ENCODE measurements at places on chromosomes 12 and 14.

DNA sequence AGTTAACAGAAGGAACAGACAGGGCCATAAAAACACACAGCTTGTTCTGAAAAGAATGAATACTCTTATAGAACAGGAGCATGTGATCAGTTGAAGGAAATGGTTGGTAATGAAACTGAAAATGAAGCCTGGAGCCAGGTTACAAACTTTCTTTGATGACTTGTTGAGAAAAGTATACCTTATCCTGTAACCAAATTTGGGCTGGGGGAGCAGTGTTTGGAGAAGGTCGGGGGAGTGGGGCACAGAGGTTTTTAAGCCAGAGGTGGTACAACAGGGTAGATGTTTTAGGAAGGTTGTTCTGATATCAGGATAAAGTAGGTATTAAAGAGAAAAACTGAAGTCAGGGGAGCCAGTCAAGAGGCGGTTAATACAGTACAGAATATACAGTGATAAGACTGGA lies 8.2 kb downstream of the GOLT1B start:
- peak; percentile 45 for DNase-seq

DNA sequence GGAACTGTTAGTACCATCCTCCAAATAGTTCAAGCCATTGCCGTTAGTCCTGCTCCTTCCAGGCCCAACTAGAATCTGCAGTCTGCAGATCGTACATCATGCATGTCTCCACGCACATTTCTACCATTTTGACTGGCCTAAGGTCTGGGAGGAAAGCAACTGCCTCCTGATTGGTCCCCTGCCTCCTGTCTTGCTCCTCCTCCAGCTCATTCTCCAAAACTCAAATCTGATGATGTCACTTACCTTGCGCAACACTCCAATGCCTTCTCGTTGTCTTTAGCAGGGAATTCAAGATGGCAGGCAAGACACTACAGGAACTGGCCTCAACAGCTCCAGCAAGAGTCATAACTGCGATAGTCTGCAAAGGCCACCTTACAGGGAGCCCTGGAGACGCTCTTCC lies 9.7 kb upstream of the HCAR1 start:
- no peak for DNase-seq

GRCh38 chr12:47991106-47992061 lies 12.9 kb downstream of the COL2A1 start:
- DNase-seq = no peak

DNA sequence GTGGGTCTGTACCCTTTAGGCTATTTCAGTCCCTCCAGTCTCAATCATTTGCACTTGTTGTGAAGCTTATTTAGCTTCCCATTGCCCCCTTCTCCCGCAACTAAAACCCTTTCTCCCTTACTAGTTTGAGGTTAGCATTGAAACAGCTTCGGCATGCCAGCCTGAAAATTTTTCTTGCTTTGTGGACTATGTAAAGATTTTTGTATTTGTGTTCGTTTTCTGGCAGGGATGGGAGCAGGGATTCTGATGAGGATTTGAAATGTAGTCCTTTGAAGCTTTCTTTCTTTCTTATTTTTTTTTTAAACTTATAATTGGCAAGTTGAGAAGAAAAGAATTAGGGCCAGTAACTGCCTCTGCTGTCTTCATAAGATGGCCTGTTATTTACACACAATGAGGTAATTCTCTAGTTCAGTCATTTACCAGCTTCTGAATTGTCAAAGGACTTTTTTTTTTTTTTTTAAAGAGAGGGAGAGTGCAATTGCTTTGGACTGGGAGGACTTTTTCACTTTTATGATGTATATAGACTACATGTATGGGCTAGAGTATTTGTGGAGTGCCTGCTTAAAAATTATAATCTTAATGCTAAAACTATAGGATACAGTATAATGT lies 29.0 kb downstream of the PALS1 start:
- DNase-seq = no peak

DNA sequence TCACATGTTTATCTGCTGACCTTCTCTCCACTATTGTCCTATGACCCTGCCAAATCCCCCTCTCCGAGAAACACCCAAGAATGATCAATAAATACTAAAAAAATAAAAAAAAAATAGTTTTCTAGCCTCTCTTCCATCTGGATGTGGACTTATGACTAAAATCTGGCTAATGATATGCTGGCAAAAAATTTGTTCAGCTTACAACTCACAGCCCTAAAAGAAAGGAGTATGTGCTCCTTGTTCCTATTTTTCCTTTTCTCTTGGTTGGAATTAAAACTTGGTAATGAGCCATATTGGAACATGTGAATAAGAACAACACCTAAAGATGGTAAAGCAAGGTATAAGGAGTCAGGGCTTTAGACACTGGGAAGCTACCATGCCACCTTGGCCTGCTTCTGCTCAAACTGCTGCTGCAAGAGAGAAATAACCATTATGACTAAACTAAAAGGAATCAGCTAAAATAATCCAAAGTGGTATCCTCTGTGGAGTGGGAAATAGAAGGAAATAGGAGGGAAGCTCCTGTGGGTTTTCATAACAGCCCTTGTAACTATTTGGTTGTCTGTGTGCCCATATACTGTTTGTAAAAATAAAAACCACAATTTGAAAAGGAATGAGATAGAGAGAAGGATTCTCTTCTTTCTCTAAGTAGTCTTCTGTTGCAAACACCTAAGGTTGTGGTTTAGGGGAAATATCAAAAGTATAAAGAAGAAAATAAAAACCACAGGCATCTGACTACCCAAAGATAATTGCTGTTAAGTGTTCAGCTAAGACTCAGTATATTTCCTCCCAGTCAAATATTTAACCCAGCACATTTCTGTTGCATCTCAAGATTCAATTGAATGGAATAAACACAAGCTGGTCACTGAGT lies 53.8 kb downstream of the SDR9C7 start:
- DNase-seq = no peak

GRCh38 chr12:116200812-116201211 lies 76.7 kb downstream of the MED13L start:
- DNase-seq = no peak

- no peak for DNase-seq
These were observed 42.4 kb downstream of the ITPR2 start for GRCh38 chr12:26790645-26790994.

GRCh38 chr14:79852950-79853744 lies 358.2 kb downstream of the DIO2 start:
- no peak for DNase-seq

GRCh38 chr12:1201886-1202285 lies 210.9 kb downstream of the ERC1 start:
- no peak for DNase-seq

- DNase-seq = no peak
These were observed 106.0 kb downstream of the PELI2 start for GRCh38 chr14:56224229-56224628.

- no peak for DNase-seq
These were observed 367.3 kb downstream of the ALG10 start for GRCh38 chr12:34389378-34390170.

- DNase-seq = no peak
These were observed at the start of gene REM2 for GRCh38 chr14:22883173-22883976. TSS of gene REM2 (plus strand) at chr14:22883222. CDS start at chr14:22883288, 66 bp downstream.

GRCh38 chr14:70663707-70664179 lies 22.0 kb downstream of the TTC9 start:
- no peak for DNase-seq

- no peak for DNase-seq
These were observed 922 bp downstream of the PTPRR start for GRCh38 chr12:70919597-70920035.

- peak; percentile 28 for DNase-seq
These were observed 279.7 kb upstream of the AMIGO2 start for GRCh38 chr12:47359310-47360092.

- DNase-seq = no peak
These were observed 15.5 kb upstream of the TAC3 start for GRCh38 chr12:57031789-57032188.

- DNase-seq = no peak
These were observed 2.6 kb upstream of the ANKLE2 start for GRCh38 chr12:132764231-132764630.

GRCh38 chr12:57454566-57455373 lies at the start of gene INHBE:
TSS of gene INHBE (plus strand) at chr12:57455307. CDS start at chr12:57455537, 230 bp downstream.
- no peak for DNase-seq

DNA sequence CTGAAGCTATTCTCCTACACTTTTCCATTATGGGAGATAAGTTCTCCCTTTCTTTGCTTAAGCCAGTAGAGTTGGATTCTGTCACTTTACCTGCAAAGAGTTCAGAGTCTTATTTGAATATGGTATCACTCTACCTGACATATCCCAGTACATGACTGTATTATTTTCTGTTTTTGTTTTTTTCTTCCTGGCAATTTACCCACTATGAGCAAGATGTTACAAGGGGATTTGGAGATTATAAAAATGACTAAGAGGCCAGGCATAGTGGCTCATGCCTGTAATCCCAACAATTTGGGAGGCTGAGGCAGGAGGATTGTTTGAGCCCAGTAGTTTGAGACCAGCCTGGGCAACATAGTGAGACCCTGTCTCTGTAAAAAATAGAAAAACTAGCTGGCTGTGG lies 46.4 kb upstream of the CHST11 start:
- no peak for DNase-seq

- no peak for DNase-seq
These were observed 620.1 kb downstream of the MED13L start for GRCh38 chr12:115657081-115658013.

DNA sequence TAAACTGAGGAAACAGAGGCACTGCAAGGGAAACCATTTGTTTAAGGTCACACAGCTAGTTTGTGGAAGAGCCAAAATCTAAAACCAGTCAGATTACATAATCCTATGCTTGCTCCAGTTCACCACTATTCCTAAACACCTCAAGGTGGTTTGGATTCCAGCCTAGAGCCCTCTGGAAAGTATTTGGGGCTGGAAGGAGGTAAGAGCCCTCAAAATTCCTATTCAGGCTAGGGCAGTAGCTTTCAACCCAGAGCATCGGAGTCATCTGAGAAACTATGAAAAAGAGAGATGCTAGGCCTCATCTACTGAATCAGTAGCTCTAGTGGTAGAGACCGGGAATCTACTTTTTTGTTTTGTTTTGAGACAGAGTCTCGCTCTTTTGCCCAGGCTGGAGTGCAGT lies 16.0 kb upstream of the SPPL3 start:
- no peak for DNase-seq

DNA sequence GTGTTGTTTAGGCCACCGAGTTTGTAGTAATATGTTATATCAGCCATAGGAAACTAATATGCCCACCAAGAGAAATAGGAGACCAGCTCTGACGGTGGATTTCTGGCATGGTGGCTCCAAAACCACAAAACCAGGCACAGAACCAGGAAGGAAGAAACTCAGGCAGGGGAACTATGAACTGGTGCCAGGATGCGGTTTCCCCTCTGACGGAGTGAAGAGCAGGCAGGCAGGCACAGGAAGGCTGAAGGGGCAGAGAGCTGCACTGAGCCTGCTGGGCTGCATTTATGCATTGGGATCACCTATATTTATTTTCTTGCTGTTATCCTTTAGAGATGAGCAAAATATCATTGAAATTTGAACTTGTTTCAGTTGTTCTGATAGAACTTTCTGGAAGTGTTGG lies 479.4 kb downstream of the VRK1 start:
- DNase-seq = no peak

GRCh38 chr14:48622980-48623379 lies 947.6 kb upstream of the MDGA2 start:
- no peak for DNase-seq

DNA sequence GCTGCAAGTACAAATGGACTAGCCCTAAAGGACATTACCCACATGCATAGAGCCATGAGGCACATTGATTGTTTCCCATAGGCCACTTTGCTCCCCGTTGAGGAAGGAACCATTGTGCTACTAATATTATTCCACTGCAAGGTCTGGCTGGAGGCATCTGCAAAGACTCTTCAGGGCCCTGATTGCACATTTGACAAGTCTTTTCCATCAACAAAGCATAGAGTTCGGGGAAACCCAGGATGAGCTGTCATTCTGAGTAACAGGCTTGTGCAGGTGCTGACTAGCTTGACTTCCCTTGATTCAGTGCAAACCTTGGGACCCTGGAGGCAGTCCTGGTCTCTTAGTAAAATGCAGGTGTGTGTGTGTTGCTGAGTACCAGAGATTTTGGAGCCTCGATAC lies 73.8 kb downstream of the SUSD6 start:
- peak; percentile 26 for DNase-seq

DNA sequence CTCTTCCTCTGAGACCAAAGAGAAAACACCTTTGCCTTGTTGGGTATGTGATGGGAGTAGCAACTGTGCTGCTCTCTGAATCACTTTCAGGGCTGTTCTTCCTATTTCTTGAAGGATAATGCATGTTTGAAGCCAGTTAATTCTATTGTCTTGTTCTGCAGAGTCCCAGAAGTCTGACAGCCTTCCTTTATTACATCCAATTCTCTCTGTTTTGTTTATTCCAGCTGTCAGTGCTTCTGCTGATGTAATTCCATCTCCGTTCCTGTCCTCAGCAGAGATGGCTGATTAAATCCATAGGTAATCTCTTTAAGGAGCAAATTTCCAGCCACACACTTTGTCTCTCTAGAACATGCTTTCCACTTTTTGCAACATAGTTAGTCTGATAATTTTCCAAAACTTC lies 59.7 kb downstream of the MGAT4C start:
- no peak for DNase-seq

DNA sequence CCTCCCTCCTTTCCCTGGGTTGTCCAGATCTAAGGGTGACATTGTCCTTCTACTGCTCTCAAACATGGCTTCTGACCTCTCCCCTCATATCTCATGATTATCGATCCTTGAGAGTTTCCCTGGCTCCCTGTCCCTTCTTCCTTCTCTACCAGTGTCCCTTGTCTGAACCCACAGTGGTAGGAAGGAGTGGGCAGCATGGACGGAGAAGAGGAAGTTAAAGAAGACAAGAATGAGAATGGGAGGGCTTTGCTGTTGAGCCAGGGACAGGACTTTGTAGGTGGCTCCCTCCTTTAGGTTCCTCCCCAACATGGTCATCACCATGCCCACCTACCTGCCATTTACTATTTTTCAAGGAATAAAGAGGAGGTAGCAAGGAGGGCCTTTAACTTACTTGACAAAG lies 166.7 kb downstream of the TMEM117 start:
- no peak for DNase-seq

DNA sequence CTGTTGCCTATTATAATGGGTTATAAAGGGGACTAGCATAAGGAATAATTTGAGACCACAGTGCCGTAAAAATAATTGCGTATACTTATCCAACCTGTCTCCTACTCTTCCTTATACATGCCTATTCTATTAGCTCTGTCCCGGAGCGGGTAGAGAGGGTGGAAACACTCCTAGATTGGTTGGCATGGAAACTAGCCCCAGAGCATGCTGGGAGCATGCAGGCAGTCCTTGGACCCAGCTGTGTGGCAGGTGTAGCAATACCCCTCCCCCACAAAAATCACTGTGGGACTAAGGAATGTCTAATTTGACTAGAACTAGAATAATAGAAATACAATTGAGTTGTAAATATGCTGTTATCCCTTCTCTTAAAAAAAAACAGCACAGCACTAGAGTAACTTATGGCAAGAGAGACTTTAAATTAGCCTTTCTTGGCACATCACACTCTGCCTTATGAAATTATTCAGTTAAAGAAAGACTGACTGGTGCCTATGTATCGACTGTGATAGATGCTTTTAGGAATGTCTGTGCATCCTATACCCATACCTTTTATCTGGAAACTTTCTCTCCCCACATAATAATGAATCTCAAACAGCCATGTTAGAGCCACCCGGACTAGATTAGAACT lies 244.0 kb upstream of the DAAM1 start:
- no peak for DNase-seq
